ENCODE measurements at places on chromosomes 16 and 17.

DNA sequence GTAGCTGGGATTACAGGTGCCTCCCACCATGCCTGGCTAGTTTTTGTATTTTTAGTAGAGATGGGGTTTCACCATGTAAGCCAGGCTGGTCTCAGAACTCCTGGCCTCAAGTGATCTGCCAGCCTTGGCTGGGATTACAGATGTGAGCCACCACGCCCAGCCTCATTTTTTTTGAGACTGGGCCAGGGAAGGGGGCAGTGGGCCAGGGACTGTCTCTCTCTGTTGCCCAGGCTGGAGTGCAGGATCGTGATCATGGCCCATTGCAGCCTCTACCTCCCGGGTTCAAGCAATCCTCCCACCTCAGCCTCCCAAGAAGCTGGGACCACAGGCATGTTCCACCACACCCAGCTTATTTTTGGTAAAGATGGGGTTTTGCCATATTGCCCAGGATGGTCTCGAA lies 16.0 kb downstream of the RSL1D1 start:
- no peak for DNase-seq

- DNase-seq: no peak
Observed at GRCh38 chr16:76976756-76977155, 214.2 kb upstream of the MON1B start.

DNA sequence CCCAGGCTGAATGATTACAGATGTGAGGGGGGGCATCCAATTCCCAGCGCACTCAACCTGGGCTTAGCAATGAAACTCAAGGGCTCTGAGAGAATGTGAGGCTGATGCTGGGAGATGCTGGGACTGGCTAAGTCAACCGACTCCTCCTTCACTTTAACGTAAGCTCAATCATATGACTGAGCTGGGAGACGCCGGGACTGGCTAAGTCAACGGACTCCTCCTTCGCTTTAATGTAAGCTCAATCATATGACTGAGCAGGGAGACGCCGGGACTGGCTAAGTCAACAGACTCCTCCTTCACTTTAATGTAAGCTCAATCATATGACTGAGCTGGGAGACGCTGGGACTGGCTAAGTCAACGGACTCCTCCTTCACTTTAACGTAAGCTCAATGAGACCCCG lies 179.4 kb downstream of the VPS53 start:
- no peak for DNase-seq

- no peak for DNase-seq
Observed at GRCh38 chr17:83152745-83153611, 73.6 kb downstream of the METRNL start.

DNA sequence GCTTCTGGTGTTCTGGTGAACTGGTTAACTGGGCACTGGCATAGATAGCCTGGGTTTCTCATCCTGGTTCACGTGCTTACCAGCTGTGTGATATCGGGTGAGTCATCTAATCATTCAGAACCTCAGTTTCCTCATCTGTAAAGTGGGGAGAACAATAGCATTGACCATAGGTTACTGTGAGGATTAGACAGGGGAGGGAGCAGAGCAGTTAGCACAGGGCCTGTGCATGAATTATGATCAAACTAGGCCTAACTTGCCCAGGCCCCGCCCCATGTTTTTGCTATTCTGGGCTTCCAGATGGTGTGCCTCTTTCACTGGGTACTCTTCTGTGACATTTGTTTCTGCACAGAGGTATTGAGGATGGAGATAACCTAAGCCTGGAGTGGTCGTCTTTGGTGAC lies 4.6 kb upstream of the KLHL36 start:
- DNase-seq: no peak

- no peak for DNase-seq
Observed at GRCh38 chr16:89166696-89167424, 4.7 kb upstream of the CDH15 start.

- no peak for DNase-seq
Observed at GRCh38 chr17:68782789-68783188, 172.4 kb downstream of the ABCA8 start.

GRCh38 chr17:60716766-60717165 lies 39.1 kb downstream of the BCAS3 start:
- no peak for DNase-seq

GRCh38 chr16:54034684-54035083 lies 251.9 kb downstream of the IRX3 start:
- no peak for DNase-seq

DNA sequence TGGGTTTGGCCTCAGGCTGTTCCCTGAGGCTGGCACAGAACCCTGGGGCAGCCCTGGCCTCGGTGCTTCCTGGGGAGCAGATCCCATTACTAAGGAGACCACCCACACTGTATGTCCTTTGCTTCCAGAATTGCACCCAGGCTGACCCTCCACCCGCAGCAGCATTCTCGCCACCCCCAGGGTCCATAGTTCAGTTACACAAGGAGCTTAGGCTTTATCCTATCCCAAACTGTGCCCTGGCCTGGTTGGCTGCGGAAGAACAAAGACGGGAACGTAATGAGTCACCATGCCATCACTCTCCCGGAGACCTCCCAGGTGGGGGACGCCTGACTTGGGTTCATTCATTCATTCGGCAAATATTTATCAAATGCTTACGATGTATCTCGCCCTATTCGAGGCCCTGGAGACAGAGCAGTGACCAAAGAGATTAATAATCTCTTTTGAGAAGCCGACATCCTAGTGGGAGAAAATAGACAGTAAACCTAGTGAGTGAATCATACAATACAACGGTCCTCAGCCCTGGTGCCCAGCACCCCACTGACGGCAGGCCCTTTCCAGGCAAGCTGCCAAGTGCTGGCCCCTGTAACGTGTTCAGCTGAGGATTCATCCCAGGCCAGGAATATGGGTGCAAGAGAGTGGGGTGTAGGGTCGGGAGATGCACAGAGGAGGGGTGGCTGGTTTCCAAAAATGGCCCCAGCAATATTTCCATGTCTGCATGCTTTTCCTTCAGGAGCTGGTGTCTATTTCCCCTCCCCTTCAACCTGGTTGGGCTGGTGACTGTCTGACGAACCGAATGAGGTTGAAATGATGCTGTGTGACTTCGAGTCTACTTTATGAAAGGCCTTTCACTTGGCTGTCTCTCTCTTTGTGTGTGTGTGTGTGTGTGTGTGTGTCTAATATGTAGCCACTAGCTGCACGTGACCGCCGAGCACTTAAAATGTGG lies 134.2 kb downstream of the MGAT5B start:
- peak; percentile 81 for DNase-seq

- DNase-seq: peak; percentile 80
Observed at GRCh38 chr16:4323071-4323844, 7.4 kb downstream of the GLIS2 start.

GRCh38 chr17:59494757-59495368 lies 70.5 kb upstream of the DHX40 start:
- no peak for DNase-seq

DNA sequence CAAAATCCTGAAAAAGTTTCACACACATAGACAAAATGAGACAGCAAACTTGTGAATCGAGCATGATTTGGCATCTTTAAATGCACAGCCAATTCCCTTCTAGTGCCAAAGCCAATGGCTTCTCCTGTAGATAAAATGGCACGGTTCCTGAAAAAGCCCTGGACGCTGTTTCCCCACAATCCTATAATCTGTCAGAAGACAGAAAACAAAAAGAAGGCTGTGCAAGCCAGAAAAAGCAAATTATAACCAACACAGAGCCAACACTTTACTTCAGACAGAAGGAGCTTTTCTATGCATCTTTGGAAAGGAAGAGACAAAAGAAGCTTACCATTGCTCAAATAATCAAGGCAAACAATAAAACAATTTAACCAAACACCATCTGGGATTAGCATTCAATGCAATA lies 23.8 kb downstream of the FAM222B start:
- DNase-seq: no peak

- DNase-seq: no peak
Observed at GRCh38 chr17:81189670-81190530, 23.9 kb upstream of the AATK start.

DNA sequence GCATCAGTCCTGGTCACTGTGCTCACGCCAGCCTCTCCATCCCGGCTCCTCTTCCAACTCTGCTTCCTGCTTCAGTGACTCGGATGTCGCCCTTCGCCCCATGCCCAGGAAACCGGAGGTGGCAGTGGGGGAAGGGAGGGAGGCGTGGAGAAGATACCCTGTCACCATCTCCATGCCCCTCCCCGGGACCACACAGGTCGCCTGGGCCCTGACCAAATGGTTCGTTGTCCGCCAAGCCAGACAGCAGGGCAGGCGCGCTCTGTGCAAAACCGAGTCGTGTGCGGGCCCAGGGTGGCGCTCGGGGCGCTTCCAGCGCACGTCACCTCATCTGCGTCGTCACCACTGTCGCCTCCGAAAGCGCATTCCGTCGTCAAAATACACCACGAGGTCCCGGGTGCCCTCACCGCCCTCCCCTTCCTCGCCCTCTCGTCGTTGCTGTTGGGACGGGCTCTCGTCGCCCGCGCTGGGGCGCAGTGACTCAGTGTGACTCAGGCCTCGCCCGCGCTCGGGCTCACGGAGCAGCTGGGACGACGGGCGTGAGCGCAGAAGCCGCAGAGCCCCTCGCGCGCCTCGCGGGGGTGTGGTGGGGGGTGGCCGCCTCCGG lies 39.2 kb downstream of the ZNF778 start:
- peak; percentile 71 for DNase-seq

DNA sequence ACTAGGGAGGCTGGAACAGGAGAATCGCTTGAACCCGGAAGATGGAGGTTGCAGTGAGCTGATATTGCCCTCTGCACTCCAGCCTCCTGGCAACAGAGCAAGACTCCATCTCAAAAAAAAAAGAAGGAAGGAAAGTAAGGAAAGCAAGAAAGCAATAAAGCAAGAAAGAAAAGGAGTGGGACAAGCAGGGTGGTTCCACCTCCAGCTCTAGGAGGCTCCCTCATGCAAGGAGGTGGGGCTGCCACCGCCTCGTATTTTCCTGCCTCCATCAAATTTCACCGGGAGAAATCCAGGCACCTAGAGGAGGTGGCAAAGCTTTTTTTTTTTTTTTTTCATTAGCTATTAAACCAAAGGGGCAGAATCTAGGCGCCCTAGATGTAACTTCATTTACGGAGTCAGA lies 1.0 kb downstream of the CYB561 start:
- no peak for DNase-seq

DNA sequence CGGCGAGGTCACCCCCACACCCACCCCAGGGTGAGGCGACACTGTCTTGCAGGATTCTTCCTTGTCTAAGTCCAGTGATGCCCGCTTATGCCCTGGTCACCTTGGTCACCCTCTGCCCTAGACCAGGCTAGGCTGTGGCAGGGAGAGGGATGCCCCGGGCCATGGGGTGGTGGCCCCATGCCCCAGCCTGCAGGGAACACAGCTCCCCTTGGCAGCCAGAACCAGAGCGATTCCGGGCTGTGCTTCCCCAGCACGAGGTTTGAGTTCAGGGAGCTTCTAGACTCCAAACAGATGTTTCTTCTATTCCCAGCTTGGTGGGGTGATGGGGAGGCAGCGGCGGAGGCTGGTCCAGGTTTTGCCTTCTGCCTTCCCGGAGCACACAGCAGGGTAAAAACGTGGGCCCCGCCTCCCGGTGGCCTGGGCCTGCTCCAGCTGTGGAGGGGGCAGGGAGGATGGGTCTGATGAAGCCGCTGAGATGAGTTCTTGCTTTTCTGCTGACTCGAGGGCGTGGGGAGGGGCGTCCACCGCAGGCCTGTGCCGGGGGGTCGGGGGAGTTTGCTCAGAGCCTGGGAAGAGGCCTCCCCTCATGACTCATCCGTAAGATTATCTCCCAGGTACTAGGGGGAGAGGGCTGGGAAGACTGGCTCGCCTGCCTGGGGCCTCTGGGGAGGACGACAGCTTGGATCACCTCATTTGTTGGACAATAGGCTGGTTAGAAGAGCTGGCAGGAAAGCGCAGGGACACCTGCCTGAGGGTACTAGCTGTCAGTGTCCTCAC lies 15.4 kb downstream of the SMTNL2 start:
- DNase-seq: no peak

DNA sequence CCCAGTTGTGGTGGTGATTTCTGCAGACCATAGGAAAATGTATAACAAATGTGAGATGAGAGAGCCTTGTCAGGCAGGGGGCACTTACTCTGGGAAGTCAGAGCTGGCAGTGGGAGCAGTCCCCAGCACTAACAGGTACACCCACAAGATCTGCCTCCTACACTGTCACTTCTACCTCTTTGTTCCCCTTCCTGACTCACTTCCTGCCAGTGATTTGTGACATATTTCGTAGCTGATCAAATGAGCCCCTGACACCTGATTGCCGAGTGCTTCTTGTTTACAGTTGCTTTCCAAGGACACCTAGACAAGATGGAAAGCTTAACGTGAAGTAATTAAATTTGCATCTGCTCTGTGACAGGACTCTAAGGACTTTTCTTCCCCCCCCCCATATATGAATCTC lies 40.5 kb downstream of the FTO start:
- peak; percentile 47 for DNase-seq

DNA sequence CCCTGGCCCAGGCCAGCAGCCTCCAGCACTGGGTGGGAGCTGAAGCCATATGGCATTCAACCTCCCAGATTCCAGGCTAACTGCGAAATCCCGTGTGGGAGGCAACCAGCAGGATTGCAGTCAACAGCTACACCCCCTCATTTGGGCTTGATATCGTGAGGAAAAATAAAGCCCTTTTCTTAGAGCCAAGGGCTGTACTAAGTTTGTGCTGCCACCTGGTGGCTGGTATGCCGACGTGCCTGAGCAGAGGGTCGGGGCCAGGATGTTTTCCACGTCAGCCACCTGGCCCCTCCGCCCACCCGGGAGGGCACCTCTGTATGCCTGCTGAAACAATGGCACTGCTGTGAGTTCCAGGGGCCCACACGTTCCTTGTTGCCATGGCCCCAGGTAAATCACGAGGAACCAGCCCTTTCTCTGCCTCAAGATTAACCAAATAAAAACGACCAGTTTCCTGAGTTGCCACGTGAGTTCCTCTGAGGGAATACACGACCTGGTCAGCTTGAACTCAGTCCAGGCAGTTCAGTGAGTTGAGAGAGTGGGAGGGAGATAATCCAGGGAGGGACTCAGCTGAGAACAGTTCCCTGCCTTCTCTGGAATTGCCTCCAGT lies 9.0 kb downstream of the TMEM98 start:
- peak; percentile 82 for DNase-seq

DNA sequence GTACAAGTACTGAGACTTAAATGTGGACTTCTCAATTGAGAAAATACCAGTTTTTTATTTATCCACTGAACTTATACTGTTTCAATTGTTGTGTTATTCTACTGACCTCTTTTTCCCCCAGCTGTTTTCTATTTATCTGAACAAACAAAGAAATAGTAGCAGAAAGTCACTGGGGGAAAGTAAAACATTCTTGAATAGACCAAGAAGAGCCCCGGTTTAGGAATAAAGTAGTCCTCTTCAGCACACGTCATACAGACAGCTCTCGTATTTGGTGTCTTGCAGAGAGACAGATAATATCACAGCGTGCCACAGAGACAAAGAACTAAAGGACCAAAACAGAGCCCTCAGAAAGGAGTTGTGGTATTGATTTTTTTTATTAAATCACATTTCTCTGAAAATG lies 1159.1 kb upstream of the CDH8 start:
- no peak for DNase-seq

DNA sequence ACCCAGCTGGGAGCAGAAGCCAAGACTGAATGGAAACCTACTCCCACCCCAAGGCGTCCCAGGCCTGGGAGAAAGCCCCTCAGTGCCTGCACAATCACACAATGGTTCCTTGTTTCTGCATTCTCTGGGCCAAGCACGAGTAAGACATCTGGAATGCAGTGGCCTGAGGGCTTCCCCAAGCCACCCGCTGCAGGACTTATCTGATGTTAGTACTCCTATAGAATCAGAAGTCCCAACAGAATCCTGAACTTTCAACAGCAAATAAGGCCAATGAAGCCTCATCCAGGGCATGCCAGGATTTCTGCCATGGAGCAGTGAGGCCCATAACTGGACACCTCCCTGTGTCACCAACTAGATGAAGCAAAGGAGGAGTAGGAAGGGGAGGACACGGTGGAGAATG lies 28.6 kb downstream of the MYO18A start:
- peak; percentile 75 for DNase-seq

- DNase-seq: peak; percentile 87
Observed at GRCh38 chr17:73342050-73342522, 30.3 kb upstream of the CDC42EP4 start.
